Stimulated activated CD8-positive, alpha-beta memory T cell treated with anti-CD3 and anti-CD28 coated beads, Interleukin-12 subunit alpha, Interleukin-12 subunit beta, amount 100 ng/mL, for 1 hour (primary cell): ENCODE measurements at places on chromosomes 6 and 20.

DNA sequence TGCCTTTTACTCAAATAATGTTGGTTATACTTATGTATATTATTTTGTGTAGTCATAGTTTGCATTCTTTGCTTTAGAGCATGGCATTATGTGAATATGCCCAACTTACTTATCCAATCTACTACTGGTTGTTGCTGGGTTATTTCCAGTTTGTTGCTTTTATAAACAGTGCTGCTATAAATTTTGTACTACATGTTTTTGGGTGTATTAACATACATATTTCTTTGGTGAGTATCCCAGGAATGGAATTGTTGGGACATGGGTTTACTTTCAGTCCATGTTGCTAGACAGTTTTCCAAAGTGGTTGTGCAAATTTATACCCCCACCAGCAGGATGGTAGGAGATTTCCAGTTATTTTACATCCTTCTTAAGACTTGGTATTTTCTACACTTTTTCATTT is 157.1 kb upstream of the THEMIS start:
- DNase-seq = no peak

- no peak for DNase-seq
Measured at GRCh38 chr20:62539198-62540045, 63.6 kb upstream of the GATA5 start.

DNA sequence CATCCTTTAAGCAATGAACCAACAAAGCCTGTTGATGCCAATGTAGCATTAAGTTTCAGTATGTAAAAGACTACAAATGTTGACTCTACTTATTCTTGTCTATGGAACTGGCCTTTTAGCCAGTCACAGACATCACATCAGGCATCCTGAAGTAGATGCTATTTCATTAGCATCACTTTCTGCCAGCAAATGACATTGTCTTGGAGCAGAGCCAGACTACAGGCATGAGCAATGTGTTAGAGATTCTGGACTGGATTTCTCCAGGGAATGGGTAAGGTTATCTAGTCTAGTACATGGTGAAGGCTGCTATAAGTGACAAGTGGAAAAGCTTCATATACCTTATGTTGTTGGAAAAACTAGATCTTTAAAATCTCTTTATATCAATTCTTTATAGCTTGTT is 142.9 kb downstream of the ADGRB3 start:
- DNase-seq = no peak

GRCh38 chr6:163637524-163637923 is 223.0 kb downstream of the QKI start:
- DNase-seq = no peak

DNA sequence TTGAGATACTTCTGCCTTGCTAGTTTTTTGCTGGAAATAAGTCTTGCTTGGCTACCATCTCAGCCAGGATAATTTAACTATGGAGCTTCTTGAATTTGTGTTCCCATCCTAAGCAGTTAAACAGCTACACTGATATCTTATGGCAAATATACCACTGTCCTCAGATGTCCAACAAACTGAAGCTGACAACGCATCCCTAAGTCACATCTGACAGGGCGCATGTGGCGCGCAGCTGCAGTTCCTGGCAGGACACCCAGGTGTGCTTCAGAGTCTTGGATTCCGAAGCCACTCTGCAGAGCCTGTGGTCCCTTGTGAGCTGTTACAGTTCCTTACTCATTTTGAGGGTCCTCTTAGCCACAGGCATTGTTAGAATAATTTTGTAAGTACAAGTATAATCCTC is 127.9 kb downstream of the WDR27 start:
- no peak for DNase-seq

GRCh38 chr20:58565461-58566175 is 50.4 kb upstream of the APCDD1L start:
- no peak for DNase-seq

- no peak for DNase-seq
Measured at GRCh38 chr6:110102411-110102810, 77.1 kb downstream of the WASF1 start.

- DNase-seq = no peak
Measured at GRCh38 chr20:63896264-63897105, 1.6 kb downstream of the DNAJC5 start.

- DNase-seq = no peak
Measured at GRCh38 chr6:36355819-36356218, 19.1 kb upstream of the BNIP5 start.

DNA sequence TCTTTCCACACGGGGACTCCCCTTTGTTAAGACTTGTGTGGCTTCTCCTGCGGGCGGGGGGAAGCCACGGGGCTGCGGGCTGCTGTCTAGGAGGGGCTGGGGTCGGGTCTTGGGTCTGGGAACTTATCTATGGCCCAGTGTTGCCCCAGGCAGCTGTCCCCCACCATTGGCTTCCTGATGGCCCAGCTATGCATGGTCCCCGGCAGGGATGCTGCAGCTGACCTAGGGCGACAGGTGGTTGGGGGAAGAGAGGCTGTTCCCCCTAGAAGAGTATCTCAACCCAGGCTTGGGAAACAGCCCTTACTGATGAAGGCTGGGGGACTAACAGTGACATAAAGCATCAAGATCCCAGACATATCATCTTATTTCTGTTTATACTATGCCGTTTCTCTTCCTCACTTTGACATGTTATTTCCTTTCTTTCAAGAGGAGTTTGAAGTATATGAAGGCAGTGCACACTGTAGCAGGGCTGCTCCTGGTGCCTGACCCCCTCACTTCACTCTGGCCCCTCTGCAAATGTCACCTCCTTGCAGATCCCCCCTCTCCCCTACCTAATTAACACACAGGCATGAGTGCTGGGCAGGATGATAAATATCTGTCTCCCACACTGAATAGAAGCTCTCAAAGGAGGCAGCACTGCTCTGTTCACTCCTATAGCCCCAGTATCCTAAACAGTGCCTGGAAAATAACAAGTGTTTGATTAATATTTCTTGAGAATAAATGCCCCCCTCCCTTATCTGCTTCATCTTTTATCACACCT is 87.0 kb downstream of the HIVEP2 start:
- no peak for DNase-seq

GRCh38 chr6:859936-860335 is 167.0 kb upstream of the EXOC2 start:
- no peak for DNase-seq

- no peak for DNase-seq
Measured at GRCh38 chr20:44566018-44566417, 16.4 kb upstream of the PKIG start.

DNA sequence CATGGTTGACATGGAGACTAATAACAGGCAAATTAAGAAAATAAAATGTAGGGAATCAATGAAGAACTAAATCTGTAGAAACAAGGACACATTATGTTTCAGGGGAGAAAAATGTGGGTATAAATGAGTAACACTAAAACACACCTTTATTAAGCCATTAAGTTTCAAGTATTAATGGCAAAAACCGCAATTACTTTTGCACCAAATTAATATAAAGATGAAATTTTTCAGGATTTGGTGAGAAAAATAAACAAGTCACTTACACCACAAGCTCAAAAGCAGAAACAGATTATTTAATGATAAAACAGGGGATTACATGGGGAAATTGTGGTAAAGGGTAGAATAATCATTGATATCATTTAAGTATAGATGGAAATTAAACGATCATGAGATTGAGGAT is 793.8 kb upstream of the FLRT3 start:
- no peak for DNase-seq

DNA sequence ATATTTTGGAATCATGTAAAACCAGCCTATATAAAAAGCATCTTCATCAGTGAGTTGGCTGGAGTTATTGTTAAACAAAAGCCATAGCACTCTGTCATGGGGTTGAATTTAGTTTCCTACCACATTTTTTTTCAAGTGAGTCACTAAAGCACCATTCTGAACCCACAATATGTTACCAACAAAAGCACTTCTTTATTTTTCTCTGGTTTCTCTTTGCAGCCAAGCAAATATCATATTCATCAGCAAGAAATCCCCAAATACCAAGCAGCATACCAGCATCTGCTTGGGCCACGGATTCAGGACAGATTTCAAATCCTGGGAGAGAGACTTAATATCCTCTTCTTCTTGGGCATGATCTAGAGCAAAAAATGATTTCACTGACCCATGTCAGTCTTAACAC is 441.4 kb downstream of the BCKDHB start:
- no peak for DNase-seq

DNA sequence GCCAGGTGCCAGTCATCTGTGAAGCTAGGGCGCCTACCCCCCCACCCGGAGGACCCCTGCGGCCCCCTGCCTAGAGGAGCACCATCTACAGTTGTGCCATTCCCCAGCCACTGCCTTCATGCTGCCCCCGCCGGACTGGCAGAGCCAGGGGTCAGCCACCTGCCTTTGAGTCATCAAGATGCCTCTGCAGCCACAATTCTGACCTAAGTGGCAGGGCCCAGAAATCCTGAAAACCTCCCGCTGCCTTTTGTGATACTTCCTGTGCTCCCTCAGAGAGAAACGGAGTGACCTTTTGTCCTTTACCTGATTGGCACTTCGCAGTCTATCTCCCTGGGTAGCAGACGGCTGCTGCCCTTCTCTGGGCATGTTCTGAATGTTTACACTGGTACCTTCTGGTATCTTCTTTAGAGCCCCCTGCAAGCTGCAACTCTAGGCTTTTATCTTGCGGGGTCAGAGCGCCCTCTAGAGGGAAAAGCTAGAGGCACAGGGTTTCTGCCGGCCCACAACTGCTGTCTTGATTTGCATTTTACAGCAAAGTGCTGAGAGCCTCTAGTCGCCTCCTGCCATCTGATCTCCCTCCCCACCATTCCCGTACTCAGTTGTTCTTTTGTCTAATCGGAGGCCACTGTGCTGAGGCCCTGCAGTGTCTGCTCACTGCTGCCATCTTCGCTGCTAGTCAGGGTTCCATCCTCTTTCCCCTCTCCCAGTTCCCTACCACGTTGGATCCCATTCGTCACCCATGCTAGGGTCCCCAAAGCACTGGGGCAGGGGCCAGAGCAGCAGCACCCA is 26.9 kb downstream of the SPATA2 start:
- DNase-seq = peak; percentile 26

DNA sequence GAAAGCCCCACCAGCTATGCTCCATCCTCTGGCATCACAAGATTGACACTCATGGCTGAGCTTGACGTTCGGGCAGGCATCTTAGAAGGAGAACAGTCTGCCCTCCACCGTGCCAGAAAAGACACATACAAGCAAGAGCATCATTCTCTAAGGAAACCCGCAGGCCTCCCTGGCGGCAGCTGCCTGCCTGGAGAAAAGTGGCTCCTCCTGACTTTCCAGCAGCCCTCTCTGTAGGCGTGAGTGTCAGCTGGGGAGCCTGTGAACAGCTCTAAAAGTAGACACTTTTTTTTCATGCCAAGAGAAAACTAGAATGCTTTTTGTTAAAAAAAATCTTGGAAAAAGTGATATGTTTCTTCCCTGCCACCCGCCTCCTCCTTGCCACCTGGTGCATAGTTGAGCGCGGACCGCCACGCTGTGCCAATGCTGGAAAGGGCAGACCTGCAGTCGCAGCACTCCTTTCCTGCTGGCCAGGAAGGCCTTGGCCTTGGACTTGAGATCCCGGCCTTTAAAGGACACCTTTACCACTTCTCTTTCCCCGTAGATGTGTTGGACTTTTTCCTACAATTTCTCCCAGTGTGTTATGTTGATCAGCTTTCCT is 29.7 kb upstream of the INSM1 start:
- no peak for DNase-seq

- DNase-seq = no peak
Measured at GRCh38 chr6:136319732-136320131, 30.1 kb upstream of the BCLAF1 start.

- no peak for DNase-seq
Measured at GRCh38 chr6:168534265-168534664, 93.3 kb downstream of the SMOC2 start.

GRCh38 chr20:56409521-56409920 is 2.5 kb upstream of the CASS4 start:
- no peak for DNase-seq

GRCh38 chr20:3258429-3258828 is 19.4 kb upstream of the SLC4A11 start:
- DNase-seq = no peak

DNA sequence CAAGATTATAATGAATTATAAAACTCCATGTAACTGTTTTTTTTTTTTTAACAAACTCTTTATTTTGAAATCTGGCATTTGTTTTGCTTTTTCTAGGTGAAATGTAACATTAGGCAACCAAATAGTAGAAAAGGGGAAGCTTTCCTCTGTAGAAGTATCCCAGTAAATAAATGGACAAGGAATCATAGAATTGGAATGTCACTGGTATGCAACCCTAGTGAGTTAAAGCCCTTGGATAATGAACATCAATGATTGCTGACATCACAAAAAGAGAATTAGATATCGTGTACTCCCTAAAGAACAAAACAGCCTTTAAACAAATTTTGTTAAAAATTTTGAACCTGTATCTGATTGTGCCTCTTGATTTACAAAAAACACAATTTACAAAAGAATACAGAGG is 93.9 kb upstream of the OGFRL1 start:
- no peak for DNase-seq

GRCh38 chr6:138957484-138957883 is 30.6 kb downstream of the REPS1 start:
- DNase-seq = no peak

DNA sequence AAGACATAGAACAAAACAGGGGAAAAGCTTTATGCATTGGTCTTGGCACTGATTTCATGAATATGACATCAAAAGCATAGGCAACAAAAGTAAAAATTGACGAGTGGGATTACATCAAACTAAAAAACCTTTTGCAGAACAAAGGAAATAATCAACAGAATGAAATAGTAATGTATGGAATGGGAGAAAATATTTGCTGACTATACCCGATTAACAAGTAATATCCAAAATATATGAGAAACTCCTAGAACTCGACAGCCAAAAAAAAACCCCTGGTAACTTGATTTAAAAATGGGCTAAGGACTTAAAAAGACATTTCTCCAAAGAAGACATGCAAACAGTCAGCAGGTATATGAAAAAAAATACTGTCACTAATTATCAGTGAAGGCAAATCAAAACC is 231.7 kb upstream of the MAN1A1 start:
- DNase-seq = no peak

- no peak for DNase-seq
Measured at GRCh38 chr6:19399406-19399805, 437.8 kb upstream of the ID4 start.

DNA sequence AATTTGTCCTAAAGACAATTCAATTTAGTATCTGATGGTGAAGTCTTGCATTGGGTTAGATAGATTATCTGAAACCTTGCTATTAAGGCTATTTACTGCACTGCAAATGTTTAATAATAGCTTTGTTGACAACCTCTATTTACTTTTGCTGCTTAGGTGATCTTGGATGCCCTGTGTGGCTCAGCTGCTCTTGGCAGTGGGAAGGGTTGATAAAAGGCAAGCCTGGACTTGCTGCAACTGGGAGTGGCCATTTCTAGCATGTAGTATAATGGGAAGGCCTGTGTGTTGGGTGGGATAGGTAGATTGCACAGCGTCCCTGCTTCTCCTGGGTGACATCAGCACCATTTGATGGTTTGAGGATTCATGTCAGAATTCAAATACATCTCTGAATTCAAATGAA is 49.1 kb downstream of the ARMC2 start:
- DNase-seq = no peak

DNA sequence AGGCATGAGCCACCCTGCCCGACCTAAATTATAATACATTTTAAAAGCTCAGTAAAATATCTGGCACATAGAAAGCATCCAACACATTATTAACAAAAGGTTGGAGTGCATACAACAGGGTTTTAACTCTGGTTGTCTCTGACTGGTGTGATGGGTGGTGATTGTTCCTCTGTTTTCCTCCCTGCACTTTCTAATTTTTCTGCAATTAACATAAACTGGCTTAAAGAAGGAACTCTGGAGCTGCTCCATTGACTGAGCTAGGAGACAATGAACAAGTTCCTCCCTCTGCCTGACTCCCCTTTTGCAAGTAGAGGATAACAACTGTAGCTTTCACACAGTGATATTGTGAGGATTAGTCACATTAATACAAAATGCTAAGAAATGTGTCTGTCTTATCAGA is 48.5 kb upstream of the SIRPG start:
- DNase-seq = no peak

GRCh38 chr6:1313384-1313766 is 1.5 kb downstream of the FOXQ1 start:
- DNase-seq = no peak
